ENCODE measurements at places on chromosomes 13 and 19. TPM values are rescaled to one million over a fixed set of nuclear protein-coding genes. Genes with fewer than 3 reads are reported as not detected.
A peak's percentile ranks its signal among the peaks of the same experiment; 100 is the strongest.

DNA sequence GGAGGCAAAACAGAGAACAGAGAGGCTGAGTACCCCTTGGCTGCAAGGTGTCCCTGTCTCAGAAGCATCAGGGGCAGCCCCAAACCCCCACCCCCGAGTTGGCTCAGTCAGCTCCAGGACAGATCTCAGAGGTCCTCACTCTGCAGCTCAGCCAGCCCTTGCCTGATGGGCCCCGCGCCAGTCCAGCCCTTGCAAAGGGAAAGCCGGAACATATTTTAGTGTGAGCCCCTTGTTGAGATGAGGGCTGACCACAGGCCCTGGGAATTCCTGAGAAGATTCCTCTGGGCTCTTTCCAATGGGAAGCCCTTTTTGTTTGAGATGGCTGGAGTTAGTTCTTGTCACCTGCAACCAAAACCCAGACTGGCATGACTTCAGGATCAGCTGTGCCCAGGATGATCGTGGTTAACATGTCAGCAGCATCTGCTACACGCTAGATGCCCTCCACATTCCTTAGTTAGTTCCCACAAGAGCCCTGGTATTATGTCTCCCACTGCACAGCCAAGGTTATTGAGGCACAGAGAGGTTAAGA, 33.9 kb upstream of the CCNE1 start:
- DNase-seq: no peak

ATP11A gene
- 23.9 TPM for total RNA-seq

DNA sequence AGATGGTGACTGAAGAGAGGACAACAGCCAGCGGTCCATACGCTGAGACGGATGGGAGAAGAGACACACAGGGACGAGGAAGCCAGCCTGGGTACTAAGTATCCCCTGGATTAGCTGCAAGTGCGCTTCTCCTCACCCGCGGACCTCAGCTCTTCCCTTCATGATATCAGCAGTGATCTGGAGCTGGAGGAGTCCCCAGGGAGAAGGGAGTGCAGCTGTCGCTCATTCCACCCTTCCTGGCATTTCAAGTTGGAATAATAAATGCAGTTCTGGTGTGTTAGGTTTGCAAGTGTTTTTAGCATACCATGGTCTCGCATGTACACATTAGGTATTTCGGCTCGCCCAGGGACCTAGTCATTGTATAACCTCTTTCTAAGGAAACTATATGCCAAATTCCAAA, 88.5 kb upstream of the C1QTNF9B start:
- no peak for DNase-seq

IL27RA gene
- total RNA-seq: 54.2 TPM

- DNase-seq: peak; percentile 17
Measured at GRCh38 chr13:110561344-110562035, at the start of gene RAB20. TSS of gene RAB20 (minus strand) at chr13:110561722. CDS start at chr13:110561519, 203 bp downstream.

DNA sequence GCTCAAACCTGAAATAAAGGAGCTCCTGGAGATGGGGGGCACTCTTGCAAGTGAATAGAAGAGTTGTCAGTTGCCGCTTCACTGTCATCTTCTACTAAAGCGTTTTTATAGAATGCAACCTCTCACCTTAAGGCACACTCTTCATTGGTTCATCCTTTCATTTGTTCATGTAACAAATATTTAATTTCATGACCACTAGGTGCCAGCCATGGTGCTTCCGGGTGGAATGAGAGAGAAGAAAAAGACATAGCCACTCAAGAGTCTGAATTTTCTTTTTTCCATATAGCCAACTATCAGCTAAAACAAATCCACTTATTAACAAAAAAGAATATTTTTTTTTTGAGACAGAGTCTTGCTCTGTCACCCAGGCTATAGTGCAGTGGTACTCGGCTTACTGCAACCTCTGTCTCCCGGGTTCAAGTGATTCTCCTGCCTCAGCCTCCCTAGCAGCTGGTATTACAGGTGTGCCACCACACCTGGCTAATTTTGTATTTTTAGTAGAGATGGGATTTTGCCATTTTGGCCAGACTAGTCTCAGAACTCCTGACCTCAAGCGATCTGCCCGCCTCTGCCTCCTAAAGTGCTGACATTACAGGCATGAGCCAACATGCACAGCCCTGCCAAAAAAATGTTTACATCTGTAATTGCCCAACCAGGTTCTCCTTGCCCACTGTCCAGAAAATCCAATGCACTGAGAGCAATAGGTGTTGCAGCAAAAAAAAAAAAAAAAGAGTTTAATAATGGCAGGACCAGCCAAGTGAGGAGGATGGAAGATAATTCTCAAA, 22.1 kb upstream of the SACS start:
- DNase-seq: no peak

DNA sequence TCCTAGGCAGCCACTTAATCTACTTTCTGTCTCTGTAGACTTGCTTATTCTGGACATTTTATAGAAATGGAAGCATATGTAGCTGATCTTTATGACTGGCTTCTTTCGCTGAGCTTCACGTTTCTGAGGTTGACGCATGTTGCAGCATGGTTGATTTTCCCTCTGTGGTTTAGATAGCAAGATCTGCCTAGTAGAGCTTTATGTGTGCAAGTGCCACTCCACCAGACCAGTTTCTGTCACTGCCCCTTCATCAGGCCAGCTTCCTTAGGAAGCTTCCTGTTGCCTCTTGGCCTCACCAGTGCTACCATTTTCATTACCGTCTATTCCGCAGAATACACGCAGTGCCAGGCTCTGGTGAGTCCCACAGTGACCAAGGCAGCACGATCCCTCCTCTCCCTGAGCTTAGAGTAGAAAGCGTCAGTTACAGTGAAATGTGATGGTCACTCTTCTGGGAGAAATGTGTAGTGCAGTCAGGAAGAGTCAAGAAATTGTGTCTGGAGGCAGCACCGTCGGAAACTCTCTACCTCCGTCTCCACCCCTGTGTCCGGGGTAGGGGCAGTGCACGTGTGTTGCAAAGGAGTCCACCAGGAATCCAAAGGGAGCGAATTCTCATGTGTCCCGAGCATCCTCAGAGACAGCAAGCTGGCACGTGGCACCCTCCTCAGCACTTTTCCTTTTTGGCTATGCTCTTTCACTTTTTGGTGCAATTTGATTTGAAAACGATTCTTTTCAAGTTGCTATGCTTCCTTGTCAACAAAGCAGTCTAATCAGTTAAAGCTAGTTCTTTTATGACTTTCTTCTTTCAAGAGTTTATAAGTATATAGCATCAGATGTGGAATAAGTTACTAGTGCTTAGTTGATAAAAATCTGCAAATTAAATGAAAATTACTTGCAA, 45.4 kb upstream of the GPR183 start:
- DNase-seq: no peak

DNA sequence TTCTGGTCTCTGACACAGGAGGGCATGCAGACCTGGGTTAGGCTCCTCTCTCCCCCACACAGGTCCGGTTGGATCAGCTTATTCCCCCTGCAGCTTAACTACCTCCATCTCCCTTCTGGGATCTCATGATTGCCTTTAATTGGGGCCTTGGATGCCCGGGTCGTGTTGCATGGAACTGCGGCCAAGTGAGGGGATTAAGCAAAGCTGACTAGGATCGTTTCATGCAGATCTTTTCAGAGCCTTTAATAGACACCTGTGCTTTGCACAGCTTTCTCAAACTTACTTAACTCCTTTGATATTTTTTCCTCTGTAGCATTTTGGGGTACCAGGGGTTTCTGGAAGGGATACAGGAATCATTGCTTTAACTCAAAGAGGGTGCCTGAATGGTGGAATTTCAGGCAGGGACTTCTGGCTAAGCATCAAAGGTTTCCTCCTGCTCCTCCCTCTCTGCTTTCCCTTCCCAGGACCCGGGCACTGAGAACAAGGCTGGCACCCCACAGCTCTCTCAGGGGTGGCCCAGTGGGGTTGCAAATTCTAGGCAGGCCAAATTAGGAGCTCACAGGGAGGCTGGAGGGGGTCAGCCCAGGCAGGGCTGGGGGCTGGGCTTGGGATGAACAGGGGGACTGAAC, 477 bp downstream of the NFILZ start:
- DNase-seq: no peak

DNA sequence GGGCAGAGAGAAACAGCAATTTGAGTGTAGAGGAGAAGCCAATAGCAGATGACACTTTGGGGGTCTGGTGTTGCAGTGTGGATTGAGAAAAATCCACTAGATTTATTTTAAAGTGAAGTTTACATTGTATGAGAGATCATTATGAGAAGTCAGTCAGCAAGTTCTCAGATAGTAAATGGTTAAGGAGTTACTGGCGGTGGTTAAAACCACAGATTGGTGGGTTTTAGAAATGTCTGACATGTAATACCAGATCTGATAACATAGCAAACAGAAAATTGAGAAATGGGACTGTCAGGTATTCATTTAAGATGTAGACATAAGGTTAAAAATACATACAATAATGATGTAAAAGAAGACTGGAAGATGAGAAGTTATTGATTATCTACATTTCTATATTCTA, 7.2 kb downstream of the ABHD13 start:
- DNase-seq: no peak

DNA sequence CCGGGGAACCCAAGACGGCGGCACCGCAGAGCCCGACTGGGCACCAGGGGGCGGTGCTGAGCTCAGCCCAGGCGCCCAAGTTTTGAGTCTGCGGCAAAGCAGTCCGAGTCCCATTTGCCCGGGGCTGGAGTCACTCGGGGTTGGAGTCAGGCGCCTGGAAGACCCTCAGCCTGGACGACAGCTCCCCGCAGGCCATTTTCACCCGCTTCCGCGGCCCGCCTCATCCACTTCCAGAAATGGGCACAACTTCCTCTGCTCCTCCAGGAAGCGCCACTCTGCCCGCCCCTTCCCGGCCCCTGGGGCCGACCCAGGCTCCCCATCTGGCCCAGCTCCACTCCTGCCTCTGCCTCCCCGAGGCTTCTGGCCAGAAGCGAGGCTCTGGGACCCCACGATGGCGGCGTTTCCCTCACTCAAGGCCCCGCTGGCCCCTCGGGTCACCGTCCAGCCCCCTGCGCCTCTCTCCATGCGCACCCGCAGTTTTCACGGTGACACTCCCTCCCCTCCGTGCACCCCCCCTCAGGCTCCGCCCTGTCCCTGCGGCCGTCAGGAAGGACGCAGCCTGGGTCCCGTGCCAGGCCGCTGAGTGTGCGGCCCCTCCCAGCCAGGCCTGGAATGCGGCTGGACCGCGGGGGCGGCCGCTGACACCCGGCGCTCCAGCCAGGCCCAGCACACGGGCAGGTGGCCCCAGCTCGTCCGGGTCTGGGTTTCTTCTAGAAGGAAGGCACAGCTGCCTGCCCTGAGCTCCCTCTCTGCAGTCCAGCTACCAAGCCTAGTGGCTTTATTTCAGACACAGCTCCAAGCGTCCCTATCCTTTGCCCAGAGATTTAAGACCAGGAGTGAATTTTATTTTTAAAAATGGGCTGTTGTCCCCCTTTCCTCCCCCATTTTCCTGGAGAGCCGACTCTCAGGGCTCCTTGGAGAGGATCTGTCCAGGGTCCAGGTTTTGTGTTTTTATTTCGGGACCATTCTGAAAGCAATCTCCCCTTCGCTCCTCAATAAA, 4.7 kb downstream of the SERTAD1 start:
- DNase-seq: peak; percentile 71

- DNase-seq: no peak
Measured at GRCh38 chr13:48827709-48828108, 148.0 kb upstream of the FNDC3A start.

NLRP9 gene
- not detected for total RNA-seq

CA11 gene
- 21.3 TPM for total RNA-seq

DNA sequence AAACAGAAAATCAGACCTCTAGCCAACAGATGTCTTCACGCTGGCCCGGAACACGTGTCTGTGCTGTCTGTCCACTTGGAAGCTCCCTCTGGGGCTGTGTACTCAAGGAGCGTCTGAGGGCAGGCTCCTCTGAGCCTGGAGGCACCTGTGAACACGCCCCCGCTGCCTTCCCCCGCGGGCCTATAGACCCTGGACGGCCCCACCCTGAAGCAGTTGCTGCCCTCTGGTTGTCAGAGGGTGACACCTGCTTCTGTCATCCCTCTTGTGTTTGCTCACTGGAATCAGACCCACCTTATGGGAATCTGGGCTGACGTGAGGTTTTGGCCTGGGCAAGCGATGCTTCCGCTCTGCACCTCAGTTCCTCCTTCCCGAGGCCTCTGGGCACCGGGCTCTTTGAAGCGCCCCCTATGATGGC, 19.2 kb downstream of the EPN1 start:
- no peak for DNase-seq
